ENCODE measurements at places on chromosomes 2 and 18.

- DNase-seq = no peak
Observed at GRCh38 chr2:64139956-64140355, 4.3 kb downstream of the PELI1 start.

DNA sequence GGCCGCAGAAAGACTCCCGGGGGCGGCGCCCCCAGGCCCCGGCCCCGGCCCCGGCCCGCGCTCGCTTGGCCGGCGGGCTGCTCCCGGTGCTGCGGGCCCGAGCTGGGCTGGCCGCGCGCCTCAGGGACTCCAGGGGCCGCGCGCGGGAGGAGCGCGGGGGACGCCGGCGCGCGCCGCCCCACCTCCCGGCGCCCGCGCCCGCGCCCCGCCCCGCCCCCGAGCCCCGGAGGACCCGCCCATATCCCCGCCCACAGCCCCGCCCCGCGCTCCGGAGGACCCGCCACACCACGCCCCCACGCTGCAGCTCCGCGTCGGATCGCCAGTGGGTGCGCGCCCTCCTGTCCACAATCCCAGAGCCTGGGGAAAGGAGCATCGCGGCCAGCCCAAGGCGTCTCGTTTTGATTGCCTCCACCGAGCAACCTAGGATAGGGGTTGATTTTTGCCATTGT is at the start of gene PARD6G:
PARD6G (minus strand) TSS at position 122 of the 449 bp plus-strand sequence. CDS start 166 bp downstream, outside the sequence.
- no peak for DNase-seq

- no peak for DNase-seq
Observed at GRCh38 chr2:191866675-191867506, 20.0 kb upstream of the CAVIN2 start.

GRCh38 chr2:215527736-215528135 is 91.9 kb upstream of the FN1 start:
- DNase-seq = no peak

DNA sequence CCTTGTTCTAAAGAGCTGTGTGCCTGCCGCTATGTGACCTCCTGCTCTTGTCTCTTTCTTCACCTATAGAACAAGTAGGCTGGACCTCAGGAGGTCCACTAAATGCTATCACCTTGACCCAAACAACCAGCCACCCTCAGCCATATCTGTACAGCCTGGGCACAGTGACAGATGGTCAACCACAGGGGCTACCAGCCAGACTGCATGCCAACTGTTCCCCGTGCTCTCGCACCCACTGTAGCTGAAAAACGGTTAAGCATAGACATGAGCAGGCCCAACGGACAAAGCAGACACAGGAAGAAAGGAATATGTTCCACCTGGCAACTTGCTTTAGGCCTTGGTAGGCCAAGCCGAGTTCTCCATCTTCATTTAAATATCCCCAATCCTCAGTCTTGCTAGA is 43.2 kb upstream of the ACAA2 start:
- no peak for DNase-seq

GRCh38 chr18:48594471-48595094 is 55.8 kb downstream of the CTIF start:
- DNase-seq = no peak

DNA sequence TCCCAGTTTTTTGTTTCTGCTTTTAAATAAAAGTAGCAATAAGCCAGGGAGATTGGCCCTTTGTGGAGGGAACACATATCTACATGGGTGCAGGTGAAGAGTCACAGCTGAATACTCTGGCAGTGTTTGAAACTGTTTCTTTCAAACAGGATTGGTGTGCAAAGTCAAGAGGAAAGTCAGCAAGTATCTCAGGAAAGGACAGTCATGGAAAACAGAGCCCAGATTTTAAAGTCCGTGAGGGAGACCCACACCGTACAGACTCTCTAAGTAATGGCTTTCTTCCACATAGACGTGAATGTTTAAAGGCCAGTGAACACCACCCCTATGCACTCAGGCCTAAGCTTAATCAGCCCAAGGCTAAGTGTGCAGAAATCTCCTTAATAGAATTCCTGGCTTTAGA is 95.3 kb downstream of the GFPT1 start:
- DNase-seq = no peak

GRCh38 chr2:122180972-122181371 is 425.5 kb downstream of the TSN start:
- no peak for DNase-seq

DNA sequence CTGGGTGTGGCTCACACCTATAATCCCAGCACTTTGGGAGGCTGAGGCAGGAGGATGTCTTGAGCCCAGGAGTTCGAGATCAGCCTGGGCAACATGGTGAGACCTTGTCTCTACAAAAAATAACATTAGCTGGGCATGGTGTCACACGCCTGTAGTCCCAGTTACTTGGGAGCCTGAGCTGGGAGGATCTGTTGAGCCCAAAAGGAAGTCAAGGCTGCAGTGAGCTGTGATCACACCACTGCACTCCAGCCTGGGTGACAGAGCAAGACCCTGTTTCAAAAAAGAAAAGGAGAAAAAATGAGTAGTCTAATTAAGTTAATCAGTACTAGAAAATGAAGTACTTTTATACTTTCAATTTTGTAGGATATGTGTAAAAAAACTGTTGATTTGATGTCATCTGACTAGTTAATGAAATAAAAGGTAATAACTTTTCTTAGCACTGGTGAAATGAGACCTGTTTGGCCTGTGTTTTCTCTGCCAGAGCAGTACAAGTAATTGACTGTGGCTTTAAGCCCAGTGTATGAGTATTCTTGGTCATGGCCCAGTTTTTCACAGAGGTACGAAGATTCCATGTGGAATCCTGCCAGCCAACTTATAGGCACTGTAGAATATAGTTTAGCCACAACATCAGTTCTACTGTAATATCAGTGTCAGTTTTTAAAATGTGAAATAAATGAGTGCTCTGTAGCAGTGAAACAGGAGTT is 35.8 kb downstream of the MFSD6 start:
- no peak for DNase-seq

GRCh38 chr2:105777506-105778055 is 32.9 kb downstream of the NCK2 start:
- no peak for DNase-seq

DNA sequence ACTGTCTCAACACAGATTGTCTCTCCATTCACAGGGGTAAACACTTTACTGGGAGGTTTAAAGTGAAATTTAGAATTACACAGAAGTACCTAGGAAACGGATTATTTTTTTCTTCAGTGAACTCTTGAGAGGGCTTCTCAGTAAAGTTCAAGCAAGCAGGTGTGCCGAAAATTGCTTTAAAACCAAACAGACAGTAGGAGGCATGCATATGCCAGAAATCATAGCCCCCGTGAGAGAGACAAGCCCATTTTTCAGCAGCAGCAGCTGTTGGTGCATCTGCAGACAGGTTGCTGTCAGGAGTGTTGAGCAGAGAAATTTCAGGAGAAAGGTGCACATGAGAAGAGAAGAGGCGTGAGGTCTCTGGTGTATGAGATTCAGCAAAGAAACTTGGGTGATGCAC is 2115.5 kb upstream of the CELF4 start:
- DNase-seq = no peak

- no peak for DNase-seq
Observed at GRCh38 chr18:35284841-35285240, 5.2 kb downstream of the ZSCAN30 start.

DNA sequence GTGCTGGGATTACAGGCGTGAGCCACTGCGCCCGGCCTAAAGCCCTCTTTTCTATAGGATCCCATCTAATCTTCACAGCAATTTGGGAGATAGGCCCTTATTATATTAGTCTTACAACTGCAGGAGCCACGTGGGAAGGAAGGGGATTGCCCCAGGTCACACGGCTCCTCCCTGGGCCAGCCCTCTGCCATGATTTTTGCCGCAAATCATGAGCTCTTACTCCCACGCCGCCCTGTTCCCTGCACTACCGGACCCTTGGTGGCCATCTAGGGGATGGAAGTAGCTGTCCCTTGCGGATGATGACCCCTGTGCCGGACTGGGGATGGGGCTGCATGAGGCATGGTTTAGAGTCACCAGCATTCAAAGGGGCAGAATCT is 28.4 kb upstream of the PTMA start:
- no peak for DNase-seq

DNA sequence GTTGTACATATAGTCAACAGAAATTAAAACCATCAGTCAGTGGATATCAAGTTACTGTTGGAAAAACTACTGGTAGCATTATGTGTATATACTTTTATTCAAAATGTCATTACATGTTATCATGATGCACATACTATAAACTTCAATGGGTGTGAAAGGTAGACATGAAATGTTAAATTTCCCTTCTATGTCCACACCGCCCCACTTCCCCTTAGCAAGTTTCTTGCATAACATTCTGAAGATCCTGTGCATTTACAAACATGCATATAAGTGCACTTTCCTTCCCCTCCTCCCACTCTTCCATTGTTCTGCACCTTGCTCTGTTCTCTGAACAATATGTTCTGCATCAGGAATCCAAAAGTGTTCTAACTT is 16.6 kb upstream of the HK2 start:
- DNase-seq = no peak

DNA sequence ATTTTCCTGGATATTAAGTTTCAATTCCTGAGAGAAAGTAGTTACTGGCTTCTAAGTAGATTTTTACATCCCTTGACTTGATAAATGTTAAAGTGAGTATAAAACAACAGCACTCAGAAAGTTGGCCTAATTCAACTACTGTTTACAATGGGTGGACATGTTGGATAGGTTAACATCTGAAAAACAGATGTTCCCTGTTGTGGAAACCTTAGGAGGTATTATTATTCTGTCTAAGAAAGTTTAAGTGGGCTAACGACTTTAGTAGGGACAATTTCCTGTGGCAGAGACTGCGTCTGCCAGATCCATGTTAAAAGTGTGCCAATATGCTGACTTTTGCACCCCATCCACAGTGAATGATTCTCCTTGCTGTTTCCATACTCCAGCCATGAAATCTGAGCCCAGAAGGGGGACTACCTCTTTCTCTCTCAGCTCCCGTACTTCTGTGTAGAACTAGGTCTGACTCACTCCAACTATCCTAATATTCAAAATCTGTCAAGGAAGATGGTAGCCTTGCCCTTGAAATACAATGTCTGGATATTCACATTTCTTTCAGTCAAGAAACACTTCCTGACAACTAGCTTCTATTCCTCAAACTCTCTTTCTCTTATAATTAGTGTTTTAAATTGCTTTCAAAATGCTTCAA is 327.5 kb upstream of the HNRNPA3 start:
- no peak for DNase-seq

DNA sequence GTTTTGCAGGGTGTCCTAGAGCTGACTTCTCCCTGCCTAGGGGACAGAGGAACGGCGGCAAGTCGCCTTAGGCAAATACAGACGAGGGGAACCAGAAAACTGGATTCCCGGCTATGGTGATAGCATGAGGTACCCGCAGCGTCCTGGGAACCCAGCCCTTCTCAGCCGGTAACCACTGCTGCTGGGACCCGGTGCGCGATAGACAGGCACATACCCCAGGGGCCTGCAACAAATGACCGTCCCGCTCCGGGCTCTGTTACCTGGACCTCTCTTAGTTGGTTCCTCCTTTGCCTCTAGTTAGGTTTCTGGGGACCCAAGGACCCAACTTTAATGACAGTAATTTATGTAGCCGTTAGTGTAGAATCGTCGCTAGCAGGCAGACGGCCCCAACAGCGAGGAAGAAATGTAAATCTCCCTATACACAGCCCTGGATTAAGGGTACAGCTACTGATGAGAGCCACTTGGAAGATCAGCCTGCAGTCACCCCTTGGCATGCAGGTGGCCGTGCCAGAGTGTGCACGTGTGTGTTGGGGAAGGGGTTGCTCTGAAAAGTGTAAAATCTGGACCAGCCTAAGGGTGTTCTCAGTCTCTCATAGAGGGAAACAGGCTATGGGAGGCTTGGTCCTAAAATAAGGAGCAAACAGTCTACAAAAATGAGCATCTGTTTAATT is 819 bp upstream of the SERPINE2 start:
- DNase-seq = no peak

Measured in NCI-H1436 treated with DMSO at 0.1 percent for 48 hours (cell line).